ENCODE measurements at places on chromosomes 4 and X. TPM values are rescaled to one million over a fixed set of nuclear protein-coding genes. Genes with fewer than 3 reads are reported as not detected.

DNA sequence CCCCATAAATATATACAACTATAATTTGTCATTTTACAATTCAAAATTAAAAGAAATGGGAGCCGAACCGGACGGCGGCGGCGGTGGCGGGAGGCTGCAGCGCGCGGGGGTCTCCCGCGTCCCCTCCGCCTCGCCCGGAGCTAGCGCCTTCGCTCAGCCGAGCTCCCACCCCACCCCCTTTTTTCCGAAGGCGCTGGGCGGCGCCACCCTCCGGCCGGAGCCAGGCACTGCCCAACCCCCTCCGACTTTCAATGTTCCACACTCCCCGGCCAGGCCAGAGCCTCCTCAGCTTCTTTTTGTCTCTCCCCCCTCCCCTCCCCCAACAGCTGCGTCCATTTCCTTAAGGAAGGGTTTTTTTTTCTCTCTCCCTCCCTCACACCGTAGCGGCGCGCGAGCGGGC is 214.1 kb upstream of the GEMIN8 start:
- no peak for DNase-seq

- no peak for DNase-seq
Observed at GRCh38 chrX:107197319-107197718, 8.9 kb downstream of the NUP62CL start.

- no peak for DNase-seq
Observed at GRCh38 chrX:39729981-39730661, 367.6 kb downstream of the BCOR start.

GRCh38 chrX:129235903-129236302 is 287.4 kb downstream of the SMARCA1 start:
- DNase-seq: no peak

DNA sequence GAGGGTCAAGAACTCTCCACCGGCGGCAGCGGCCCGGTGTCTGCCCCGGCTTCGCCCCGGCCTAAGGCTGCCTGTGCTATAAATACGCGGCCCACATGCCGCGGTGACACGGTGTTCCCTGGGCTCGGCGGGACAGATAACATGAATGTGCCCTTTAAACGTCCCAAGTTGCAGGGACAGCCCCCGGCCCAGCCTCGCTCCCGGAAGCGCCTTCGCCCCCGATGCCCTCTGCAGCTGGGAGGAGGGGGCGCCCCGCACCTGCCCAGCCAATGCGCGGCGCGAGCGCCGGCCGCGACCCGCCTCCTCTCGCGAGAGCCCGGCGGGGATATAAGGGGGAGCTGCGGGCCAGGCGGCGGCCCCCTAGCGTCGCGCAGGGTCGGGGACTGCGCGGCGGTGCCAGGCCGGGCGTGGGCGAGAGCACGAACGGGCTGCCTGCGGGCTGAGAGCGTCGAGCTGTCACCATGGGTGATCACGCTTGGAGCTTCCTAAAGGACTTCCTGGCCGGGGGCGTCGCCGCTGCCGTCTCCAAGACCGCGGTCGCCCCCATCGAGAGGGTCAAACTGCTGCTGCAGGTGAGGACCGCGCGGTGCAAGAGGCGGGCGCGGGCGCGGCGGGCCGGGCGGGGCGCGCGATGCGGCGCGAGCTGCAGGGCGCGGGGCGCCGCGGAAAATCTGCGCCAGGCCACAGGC is at the start of gene SLC25A4:
SLC25A4 (plus strand) TSS at position 355 of the 689 bp plus-strand sequence; CDS start at position 462, 107 bp downstream.
- DNase-seq: peak; percentile 73

DNA sequence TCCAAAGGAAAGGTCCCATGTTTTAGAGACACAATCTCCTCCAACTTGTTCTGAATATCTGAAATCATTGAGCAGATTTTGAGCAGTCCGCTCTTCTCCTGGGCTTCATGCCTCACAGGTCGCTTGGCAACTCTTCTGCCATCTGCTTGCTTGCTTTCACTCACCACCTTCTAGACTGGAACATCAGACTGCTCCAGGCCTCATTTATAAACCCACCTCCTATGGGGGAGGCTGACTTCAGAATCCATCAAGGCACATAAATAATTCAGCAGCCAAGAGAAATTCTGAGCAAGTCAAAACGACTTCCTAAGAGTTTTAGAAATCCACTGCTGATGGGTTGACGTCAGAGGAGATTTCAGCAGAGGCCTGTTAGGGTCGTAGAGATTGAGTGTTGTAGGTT is 64.1 kb downstream of the FAM184B start:
- DNase-seq: no peak

FGF2 gene
- 8.1 TPM for polyA plus RNA-seq

IRAK1 gene
- 51.1 TPM for polyA plus RNA-seq

DNA sequence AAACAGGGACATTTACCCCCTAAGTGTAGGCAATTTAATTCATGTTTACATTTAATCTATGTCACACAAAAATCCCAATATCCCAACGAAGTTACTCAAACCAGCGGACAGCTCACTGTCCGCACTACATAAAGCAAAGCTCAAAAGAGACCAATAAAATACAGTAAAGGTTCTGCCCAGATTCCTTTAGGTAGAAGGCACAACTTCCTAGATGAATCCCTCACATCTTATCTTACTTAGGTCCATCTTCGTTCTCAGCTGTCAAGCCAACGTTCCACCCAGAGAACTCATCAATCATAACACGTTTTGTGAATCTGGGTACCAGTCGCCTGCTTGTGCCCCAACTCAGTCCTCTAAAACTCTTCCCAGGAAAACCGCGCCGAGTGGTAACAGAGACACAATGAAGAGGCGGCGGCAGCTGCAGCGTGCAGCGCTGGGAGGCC is 1.7 kb downstream of the HNRNPDL start:
- DNase-seq: no peak

GRCh38 chrX:21004835-21005234 is 369.4 kb upstream of the CNKSR2 start:
- DNase-seq: no peak

- no peak for DNase-seq
Observed at GRCh38 chr4:133668061-133668851, 519.2 kb downstream of the PCDH10 start.

SAGE1 gene
- polyA plus RNA-seq: not detected

GRCh38 chrX:46588263-46588662 is 14.7 kb downstream of the CHST7 start:
- DNase-seq: no peak

CYTL1 gene
- 9.2 TPM for polyA plus RNA-seq

DNA sequence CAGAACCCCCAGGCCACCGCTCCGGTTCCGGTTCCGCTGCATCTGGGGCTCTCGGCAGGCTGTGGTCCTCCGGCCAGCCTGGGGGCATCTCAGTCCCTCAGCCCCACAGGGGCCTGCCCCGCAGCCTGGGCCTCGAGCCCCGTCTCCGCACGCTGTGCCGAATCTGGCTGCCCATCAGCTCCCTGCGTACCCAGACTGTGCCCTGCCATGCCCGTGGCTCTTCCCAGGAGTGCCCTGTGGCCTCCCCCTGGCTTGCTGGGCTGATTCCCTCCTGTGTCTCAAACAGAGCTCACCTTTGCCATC is 830 bp upstream of the MSANTD1 start:
- DNase-seq: no peak

GRCh38 chrX:149161435-149162088 is 343.5 kb downstream of the IDS start:
- no peak for DNase-seq

DNA sequence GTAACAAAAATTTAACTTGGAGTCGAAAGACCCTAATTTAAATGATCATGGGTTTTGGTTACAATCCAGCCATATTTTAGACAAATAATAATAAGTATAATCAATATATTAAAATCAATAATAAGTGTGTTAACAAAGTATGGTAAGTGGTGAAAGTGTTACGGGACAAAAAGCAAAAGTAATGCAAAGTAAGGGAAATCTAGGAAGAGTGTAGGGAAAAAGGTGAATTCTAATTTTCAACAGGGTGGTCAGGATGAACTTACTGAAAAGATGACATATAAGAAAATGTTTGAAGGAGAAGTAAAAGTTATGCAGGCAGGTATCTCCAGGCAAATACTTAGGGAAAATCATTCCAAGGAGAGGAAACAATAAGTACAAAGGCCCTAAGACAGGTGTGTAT is 32.3 kb downstream of the STX18 start:
- no peak for DNase-seq
